Activated effector memory CD4-positive, alpha-beta T cell treated with Interleukin-2 at 50 U/mL for 16 hours (primary cell): ENCODE measurements at places on chromosomes 16 and 17.
A peak's percentile ranks its signal among the peaks of the same experiment; 100 is the strongest.

DNA sequence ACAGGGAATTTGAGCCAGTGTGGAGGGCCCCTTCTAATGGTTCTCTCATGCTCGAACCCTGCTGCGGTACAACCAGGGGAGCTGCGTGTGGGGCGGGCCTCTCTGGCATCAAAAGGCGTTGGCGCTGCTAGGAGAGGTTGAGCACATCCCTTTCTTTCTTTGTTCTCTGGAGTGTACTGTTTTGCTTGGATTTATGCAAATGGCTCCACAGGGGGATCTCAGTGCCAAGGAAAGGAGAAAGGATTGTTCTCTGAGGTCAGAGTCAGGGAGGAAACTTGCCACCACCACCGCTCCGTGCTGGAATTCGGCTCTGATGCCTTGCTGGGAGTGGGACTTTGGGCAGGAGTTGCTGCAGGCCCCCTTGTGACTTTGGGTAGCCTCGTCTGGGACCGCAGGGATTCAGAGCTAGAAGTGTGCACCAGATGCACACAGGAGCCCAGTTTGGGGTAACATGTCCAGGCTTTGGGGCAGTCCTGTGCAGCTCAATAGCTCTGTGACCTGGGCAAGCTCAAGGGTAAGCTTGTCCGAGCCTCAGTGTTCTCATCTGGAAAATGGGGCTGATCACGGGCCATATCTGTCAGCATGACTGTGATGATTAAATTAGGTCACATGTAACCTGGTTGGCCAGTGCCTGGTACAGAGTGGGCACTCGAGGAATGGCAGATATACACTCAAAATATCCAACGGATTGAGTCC, 353.0 kb upstream of the EEF2KMT start:
- no peak for DNase-seq

GRCh38 chr17:61662186-61662585, 71.2 kb upstream of the NACA2 start:
- DNase-seq: no peak

- DNase-seq: no peak
These were observed 6.7 kb downstream of the RPRML start for GRCh38 chr17:46972346-46972745.

DNA sequence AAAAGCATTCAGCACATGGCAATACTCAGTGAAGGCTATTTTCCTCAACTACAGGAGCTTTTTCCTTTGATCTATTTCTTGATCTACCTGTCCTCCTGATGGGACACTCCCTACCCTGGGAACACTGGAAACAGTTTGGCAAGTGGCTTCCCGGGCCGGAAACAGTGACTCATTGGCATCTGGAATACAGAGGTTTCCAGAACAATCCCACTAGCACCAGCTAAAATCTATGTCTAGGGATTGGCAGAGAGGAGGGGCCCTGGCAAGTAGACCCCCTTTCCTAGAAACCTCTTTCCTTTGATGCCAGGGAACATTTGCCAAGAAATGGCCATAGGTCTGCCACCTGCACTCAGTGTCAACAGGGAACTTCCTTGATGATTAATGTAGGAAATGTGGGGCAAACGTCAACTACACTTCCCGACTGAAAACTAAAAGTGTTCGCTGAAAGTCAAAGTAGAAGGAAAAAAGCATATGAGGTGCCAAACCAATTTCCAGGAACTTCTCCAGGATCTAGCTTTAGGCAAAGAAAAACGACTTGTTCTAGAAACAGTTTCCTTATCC, 30.4 kb upstream of the FBXW10B start:
- no peak for DNase-seq

GRCh38 chr17:79691931-79692330, 38.8 kb upstream of the ENPP7 start:
- DNase-seq: no peak

- DNase-seq: no peak
These were observed 113.5 kb downstream of the MGAT5B start for GRCh38 chr17:76981545-76982295.

- peak; percentile 66 for DNase-seq
These were observed 1.8 kb downstream of the HSD17B1 start for GRCh38 chr17:42554250-42555121.
